Activated naive CD4-positive, alpha-beta T cell treated with Interleukin-2 at 50 U/mL for 16 hours (primary cell): ENCODE measurements at places on chromosomes 11 and 22.

DNA sequence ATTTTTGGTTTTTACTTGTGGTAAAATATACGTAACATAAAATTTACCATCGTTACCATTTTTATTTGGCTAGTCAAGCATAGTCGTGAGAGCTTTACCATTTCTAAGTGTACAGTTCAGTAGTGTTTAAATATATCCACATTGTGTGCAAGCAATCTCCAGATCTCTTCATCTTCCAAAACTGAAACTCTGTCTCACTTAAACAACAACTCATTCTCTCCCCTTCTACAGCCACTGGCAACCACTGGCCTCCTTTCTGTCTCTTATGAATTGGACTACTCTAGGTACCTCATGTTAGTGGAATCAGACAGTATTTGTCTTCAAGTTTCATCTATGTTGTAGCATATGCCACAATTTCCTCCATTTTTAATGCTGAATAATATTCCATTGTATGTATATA, 37.4 kb downstream of the SMC1B start:
- no peak for DNase-seq

GRCh38 chr11:32290783-32291182, 144.6 kb downstream of the WT1 start:
- DNase-seq = no peak

GRCh38 chr11:122393209-122393860, 262.2 kb upstream of the UBASH3B start:
- DNase-seq = no peak

DNA sequence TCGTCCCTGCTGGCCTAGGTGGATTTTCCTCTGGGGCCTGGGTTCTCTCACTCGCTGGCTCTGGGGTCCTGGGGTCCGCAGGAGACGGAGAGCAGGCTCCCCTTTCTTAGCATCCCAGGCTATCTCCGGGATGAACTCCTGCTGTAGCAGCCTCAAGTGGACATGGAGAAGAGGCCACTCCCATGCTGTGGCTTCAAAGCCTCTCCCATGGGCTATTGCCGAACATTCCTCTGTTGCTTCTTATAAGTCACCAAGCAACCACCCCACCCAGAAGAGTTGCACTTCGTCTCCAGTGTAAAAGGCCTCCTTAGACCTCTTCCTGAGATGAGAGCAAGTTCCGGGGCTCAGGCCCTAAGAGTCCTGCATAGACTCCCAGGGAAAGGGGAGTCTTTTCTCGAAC, 124.0 kb upstream of the RCN1 start:
- no peak for DNase-seq

DNA sequence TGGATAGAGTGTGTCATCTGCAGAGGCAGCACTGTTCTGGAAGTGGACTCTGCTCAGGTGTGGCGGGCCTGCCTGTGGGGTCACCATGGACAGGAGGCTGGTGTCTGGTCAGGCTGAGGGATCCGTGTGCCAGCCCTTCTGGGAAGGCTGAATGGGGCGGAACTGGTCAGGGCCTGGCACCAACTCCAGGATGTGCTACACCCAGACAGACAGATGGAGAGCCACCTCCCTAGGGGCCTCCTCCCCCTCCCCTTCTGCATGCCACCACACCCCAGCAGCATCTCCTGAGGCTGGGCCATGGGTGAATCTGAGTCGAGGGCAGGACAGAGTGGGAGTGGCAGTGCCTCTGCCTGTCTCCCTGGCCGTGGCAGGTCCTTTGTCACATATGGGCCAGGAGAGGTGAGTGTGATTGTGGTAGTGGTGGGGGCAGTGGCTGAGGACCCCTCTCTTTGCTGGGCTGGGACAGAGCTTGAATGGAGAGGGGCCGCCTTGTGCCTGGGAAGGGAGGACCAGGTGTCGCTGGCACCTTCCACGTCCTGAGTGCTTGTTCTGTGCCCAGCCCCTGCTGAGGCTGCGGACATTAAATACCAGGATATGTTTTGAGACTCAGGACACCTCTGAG, 29.1 kb downstream of the ST3GAL4 start:
- DNase-seq = no peak
